Hematopoietic multipotent progenitor cell treated with erythropoietin and hydrocortisone succinate and interleukin-3 and kit ligand, for 4 days (in vitro differentiated cells): ENCODE measurements at places on chromosomes 3 and 15.

- DNase-seq, result peak; percentile 90
Observed at GRCh38 chr3:10957976-10958749, 34.4 kb upstream of the SLC6A1 start.

DNA sequence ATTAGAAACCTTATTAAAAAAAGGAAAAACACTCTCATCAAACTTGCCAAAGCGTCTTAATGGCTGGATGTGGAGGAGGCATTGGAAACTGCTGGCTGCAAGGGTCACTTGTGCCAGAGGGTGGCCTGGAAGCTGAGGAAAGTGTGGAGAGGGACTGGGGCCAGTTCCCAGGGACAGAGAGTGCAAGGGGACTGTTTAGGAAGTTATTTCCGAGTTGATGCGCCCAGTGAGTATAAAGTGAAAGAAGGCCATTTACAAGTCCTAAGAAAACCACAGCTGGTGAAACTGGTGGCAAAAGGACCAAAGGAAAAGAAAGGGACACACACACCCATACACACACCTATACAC is 7.2 kb upstream of the KCTD6 start:
- no peak for DNase-seq

DNA sequence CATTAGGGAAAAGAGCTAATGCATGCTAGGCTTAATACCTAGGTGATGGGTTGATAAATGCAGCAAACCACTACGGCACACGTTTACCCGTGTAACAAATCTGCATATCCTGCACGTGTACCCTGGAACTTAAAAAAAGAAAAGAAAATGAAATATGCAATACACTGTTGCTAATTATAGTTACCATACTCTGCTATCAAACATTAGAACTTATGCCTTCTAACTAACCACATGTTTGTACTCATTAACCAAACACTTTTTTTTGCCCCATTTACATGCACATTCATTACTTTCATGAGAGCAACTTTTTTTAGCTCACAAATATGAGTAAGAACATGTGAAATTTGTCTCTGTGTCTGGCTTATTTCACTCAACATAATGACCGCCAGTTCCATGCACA is 253.1 kb downstream of the CGGBP1 start:
- no peak for DNase-seq

DNA sequence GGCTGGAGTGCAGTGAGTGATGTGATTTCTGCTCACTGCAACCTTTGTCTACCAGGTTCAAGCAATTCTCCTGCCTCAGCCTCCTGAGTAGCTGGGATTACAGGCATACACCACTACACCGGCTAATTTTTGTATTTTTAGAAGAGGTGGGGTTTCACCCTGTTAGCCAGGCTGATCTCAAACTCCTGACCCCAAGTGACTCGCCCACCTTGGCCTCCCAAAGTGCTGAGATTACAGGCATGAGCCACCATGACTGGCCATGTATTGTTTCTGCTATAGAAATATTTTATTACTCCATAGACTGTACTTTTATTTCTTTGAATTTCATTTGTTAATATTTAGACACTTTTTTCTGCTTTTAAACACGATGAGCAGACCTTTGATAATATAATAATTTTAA is 60.4 kb downstream of the GTF2E1 start:
- DNase-seq, result no peak

DNA sequence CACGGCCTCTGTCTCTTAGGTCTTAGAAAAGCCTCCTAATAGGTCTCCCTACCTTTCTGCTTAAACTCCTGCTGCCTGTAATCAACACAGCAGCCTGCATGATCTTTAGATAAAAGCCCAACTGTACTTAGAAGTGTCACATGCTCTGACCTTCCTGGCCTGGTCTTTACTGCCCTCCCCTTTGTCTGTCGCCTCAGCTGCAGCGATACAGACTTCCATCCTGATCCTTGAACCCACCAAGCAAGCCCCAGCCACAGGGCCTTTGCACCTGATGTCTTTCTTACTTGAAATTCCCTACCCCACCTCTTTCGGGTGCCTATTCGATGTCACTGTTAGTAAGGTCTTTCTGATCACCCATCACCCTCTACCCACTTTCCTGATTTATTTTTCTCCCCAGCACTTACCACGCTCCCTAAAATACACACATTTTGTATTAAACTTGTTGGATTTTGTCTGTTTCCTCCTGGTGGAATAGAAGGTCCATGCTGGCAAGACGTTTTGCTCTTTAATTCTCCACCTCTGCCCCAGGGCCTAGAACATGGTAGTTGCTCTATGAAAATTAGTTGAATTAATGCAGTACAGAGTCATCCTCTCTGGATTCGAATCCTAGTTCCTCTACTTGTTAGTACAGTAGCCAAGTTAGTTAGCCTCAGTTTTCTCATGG is 51.1 kb downstream of the AQP9 start:
- DNase-seq, result no peak

DNA sequence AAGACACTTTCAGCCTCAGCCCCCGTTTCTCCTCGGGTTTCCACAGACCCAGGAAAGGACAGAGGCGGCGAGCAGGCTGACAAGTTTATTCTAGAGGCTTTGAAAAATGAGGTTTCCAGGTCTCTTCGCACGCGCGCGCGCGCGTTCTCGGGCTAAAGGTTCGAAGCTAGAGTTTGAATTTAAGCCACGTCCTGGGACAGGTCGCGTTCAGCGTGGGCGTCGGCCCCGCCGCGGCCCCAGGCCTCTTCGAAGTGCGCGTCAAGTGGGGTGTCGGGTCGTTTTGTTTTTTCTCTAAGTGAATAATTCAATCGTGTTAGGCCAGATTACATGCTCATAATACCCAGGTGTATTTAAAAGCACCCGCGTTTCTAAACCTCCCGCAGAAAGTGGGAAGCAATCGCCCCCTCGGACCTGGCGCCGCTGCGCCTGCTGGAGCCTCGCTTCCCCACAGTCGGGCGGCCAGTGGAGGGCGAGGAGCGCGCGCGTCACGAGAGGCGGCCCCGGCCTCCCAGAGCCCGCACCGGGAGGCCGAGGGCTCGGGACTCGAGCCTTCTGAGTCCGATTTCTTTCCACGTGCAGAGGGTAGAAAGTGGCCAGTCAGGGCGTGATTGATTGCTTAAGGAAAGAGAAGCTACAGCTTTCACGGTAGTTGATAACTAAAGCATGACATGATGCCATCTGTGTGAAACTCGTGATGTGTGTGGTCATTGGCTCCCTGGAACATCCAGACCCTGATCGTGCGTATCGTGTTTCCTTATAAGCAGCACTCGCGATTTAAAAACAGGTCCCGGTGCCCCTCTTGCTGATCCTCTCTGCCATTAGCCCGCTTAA is 15.8 kb upstream of the SOX2 start:
- DNase-seq, result no peak

- DNase-seq, result no peak
Observed at GRCh38 chr3:34067536-34068051, 269.2 kb downstream of the PDCD6IP start.

DNA sequence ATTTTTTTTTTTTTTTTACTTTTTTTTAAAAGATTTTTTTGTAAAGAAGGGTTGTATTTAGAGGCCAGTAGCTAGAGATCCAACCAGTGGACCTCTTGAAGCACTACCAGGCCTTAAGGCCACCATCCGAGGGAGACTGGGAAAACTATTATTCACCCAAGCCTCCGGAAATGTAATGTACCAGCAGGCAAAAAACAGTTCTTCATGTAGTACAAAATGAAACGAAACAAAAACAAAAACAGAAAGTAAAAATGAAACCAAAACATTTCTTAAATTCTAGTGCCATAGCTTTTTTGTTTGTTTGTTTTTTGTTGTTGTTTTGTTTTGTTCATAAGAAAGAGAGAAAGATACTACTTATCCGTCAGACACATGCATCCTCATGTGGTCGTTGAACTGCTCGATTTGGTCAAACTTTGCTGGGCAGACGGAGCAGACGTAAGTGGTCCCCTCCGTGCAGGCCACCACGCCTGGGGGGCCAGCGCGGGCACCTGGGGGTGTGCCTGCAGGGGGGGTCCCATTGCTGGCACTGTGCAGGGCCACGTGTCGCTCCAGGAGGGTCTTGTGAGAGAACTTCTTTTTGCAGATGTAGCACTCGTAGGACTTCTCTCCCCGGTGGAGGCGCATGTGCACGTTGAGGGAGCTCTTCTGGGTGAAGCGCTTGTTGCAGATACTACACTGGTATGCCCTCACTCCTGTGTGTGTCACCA is 45.0 kb downstream of the TIGIT start:
- no peak for DNase-seq

DNA sequence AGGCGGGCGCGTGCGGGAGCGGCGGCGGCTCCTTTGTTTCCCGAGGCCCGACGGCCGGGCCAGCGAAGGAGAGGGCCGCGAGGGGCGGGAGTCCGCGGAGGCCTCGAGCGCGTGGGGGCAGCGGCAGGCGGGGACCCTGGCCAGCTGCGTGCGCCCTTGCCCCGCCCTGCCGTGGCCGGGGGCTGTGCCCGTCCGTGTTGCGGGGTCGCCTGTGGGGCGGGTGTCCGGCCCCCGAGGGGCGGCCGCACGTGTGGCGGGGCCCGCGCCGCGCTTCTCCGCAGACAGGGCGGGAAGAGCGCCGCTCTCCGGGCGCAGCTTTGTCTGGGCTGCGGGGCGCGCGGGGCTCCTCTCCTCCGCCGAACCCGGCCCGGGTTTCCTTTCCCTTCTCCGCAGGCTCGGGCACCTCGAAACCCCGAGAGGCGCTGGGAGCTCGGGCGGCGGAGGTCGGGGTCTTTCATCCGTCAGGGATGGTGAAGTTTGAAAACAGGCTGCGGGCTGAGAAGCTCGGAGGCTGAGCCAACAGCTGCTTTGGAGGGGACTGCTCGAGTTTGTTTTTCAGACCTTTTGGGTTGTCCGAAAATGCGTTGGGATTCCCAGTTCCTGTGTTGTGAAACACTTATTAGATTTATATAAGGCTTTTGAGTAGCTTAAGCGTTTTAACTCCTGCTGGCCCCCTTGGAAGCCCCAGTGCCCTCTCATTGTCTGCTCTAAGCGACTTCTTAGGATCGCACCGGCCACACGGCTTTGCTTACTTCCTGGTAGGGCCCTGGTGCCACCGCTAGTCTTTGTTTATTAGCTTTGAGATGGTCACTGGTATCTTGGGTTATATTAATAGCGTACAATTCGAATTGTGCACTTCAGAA is 817 bp downstream of the USP3 start:
- DNase-seq, result peak; percentile 91

DNA sequence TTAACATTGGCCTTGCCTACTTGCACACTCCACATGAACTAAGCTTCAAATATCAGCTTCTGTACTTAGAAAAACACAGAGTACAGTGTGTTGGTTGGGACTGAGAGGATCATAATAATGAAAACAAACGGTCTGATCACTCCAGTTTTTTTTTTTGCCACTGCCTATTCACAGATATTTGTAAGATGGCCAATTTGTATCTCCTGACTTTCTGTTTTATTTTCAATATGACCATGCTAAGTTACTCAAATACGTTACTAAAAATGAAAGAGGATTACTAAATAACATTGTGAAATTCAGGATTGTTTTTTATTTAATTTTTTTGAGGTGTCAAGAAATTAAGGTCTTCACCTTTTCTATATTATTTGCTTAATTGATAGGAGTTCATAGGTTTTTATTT is 595.1 kb downstream of the TUSC7 start:
- DNase-seq, result no peak

GRCh38 chr15:42364529-42364928 is 5.2 kb downstream of the CAPN3 start:
- no peak for DNase-seq

DNA sequence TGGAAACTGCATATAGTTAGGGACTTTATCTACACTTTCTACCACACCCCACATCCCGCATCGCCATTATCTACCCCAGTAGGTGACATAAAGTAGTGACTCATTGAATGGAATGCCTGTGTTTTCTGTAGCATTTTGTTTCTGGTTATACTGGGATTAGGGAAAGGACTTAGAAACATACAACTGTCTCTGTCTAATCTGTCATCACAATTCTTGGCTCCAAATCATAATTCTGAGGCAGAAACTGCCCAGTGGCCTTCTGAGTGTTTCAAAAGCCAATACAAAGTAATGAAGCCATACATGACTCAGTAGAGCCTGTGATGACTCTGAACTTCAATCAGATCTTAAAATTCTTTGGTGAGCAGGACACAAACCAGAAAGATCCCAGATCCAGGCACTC is 115.7 kb upstream of the CHRM5 start:
- DNase-seq, result no peak

GRCh38 chr3:9361691-9362388 is 1.0 kb upstream of the THUMPD3 start:
- no peak for DNase-seq
